ENCODE measurements at places on chromosomes 2 and 18. TPM values are rescaled to one million over a fixed set of nuclear protein-coding genes. Genes with fewer than 3 reads are reported as not detected.
A peak's percentile ranks its signal among the peaks of the same experiment; 100 is the strongest.

DNA sequence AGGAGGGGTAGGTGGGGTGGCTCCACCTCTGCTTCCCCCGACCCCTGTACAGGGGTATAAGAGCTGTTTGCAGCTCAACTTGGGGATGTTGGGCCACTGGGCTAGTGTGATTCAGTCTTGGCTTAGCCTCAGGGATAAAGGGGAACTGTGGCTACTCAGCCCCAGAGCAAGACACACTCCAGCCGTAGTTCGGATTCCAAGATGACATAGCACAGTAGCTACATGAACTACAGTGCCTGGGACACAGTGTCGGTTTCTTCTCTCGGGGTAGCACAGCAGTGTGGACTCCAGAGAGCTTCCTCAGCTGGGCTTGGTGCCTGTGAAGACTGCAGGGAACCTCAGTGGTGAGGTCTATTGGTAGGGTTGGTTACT lies 21.1 kb downstream of the CARF start:
- no peak for DNase-seq

DNA sequence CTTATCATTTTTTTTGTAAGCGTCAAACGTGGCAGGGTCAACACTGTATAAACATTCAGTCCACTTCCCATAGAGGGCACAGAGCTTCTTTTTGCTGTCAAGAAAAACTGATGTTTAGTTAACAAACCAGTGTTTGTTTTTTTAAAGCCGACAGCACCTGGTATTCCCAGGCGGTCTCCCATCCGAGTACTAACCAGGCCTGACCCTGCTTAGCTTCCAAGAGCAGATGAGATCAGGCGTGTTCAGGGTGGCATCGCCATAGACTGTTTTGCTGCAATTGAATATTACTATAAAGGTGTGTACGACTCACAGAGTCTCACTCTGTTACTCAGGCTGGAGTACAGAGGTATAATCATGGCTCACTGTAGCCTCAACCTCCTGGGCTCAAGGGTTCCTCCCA lies 31.5 kb downstream of the CABYR start:
- no peak for DNase-seq

DNA sequence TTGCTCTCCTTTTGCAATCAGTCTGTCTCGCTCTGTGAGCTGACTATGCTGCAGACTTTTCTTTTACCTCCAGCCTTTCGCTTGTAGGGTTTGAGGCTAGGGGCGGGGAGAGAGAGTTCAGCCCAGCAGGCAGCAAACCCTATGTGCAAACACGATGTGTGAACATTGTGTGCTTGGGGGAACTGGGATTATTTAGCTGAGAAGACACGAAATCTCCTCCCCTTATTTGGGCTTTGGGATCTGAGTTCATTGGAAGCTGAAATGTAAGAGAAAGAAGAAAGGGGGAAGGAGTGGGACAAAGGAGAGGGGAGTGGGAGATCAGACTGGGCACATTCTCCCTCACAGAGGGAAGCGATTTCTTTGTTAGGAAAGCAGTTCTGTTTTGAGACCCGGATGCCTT lies 189.6 kb upstream of the TNP1 start:
- DNase-seq, result no peak

DNA sequence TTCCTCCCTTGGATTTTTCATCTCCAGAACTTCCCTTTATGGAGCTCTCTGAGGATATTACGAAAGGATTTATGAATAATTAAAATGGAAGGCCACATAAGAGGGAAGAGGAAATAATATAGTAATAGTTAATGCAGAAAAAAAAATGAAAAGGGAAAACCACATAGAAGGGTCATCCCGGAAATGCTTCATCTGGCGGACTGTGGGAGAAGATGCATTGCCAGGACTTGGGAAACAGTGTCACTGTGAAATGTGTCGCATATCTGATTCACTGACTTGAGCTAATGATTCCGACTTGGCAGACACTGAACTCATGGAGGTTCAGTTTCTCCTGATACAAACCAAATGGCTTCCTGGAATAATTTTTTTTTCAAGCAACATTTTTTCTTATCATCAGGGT lies 129.9 kb upstream of the RMP24 start:
- no peak for DNase-seq

GRCh38 chr2:204550751-204551511 lies 5.7 kb downstream of the PARD3B start:
- peak; percentile 86 for DNase-seq

The NDUFB3 gene
- 44.1 TPM for total RNA-seq

The C2orf66 gene
- total RNA-seq, result not detected

The GCA gene
- 2.3 TPM for total RNA-seq

GRCh38 chr2:157657101-157657500 lies 28.4 kb upstream of the ACVR1C start:
- no peak for DNase-seq

DNA sequence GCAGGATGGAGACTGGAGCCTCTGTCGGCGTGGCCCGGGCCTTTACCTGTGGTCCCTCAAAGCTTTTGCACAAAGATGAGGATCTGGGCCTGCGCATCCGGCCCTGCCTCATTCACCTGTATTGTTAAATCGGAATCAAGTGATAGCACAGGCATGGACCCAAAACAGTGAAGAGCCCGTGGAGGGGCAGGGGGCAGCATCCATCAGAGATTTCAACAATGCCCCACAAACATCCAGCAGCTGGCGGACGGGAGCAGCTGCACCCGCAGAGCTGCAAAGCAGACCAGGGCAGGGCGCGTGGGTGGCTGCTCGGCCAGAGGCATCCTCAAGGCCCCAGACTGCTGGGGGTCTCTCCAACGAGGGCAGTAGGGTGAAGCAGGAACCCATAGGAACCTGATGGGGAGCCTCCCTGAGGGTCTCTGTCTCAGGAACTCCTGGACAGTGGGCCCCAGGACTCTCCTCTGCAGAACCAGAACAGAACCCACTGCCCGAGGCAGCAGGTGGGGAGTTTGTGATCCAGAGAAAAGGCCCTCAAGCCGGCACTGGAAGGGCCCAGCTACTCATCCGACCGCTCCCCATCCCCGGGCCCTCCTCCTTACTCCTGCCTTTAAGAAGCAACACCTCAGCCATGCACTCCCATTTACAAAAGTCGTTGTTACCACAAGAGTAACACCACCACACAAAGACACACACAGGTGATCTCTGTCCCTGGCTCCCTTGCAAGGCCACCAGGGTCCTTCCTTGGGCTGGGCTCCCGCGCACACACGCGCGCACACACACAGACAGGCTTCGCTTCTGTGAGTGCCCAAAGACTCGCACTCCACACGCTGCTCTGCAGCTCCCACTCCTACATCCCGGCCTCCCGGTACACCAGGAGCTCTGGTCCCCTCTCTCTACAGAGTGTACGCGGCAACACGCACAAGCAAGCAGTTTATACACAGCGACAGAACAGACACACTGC lies 28.8 kb downstream of the HDAC4 start:
- no peak for DNase-seq

The SKOR2 gene
- total RNA-seq, result not detected

The ASPRV1 gene
- total RNA-seq, result under 0.01 TPM

GRCh38 chr2:8570637-8571036 lies 111.2 kb upstream of the ID2 start:
- no peak for DNase-seq

DNA sequence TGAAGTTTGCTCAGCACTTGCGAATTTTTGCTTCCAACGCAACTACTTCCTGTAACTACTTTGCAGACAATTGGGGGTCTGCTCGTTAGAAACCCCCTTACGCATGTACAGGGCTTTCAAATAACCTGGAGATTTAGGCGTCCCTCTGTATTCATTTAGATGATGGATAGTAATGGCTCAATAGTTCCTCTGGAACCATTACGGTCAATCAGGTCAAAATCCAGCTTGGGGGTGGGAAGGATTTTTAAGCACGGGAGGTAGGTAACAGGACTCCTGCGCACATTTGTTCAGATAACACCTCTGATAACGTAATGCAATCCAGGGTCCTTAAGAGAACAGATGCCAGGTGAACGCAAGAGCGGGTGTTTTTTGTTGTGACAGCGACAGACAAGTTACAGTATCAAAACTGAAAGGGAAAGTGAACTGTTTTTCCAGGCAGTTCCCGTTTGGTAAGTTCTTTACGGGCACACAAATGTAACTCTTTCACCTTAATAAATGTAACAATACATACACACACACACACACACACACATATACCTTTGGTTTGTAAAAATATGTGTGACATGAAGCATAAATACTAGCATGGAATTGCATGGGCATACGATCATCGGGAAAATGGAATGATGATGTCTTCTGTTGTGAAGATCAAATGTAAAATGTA lies 3.8 kb upstream of the OSR1 start:
- peak; percentile 55 for DNase-seq

The LONRF2 gene
- 1.3 TPM for total RNA-seq

GRCh38 chr2:53235836-53236582 lies 531.6 kb upstream of the CHAC2 start:
- no peak for DNase-seq

DNA sequence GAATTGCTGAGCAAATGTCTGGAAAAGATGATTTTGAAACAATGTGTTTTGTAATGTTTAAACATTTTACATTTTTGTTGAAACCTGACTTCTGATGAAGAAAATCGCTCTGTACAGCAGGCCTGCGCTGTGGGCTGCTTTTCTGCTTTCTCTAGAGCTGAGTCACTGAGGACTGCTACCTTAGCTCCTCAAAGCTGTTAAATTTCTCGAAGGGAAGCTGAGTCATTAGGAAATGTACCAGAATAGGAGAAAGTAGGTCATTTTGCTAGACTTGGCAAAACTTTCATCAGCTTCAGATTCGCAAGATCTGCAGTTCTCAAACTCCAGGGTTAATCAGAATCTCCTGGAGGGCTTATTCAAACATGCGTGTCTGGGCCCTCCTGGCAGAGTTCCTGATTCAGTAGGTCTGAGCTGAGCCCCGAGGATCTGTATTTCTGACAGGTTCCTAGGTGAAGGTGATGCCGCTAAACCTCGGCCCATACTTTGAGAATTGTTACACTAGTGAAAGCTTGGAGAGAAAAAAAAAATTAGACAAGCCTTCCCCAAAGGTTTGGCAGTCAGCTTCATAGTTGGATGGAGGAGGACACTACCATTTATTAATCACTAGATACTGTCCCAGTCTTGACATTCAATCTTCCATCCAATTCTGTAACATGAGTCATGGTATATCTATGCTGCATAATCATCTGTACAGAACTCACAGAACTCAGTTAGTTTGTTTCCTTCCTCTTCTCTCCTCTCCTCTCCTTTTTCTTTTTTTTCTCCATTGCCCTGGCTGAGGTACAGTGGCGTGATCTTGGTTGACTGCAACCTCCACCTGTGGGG lies 297.6 kb downstream of the PARD3B start:
- peak; percentile 96 for DNase-seq

Data from fibroblast of villous mesenchyme (primary cell).